Mononuclear cell (primary cell): ENCODE measurements at places on chromosomes 2 and 18. TPM values are rescaled to one million over a fixed set of nuclear protein-coding genes. Genes with fewer than 3 reads are reported as not detected.

ST8SIA3 gene
- not detected for total RNA-seq

CXCR1 gene
- 0.10 TPM for total RNA-seq

FOXI3 gene
- total RNA-seq: not detected

GLI2 gene
- total RNA-seq: not detected

CXCR4 gene
- total RNA-seq: 1,915 TPM

PFN4 gene
- not detected for total RNA-seq

C1QL2 gene
- total RNA-seq: not detected
